ENCODE measurements at places on chromosomes 11 and 22.

GRCh38 chr11:2300936-2301630 lies 635 bp downstream of the C11orf21 start:
- DNase-seq = no peak

DNA sequence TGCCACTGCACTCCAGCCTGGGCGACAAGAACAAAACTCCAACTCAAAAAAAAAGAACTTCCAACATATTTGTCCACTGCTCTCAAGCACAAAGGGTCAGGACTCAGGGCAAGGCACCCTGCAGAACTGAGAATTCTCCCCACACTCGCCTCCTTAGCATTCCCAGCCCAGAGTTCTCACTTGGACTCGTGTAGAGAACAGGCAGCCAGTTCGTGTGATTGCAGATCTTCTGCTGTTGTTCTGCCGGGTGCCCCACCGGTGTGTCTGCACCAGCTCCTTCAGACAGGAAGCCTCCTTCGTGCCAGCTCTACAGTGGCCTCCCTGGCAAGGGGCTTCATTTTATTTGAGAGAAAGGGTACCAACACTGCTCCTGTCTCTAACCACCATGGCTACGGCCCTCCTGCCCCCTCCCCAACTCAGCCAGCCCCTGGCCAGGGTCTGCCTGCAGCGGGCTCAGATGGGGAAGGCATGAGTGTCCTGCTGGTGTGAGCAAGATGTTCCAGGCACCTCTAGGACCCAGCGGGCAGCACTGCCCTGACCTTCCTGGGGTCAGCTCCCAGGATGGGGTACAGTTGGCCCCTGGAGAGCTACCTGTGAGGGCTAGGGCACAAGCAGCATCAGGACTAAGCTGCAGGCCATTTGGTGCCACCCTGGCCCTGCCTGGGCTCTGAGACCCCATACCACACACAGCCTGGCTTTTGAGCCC lies 19.5 kb upstream of the SCGB1A1 start:
- no peak for DNase-seq

GRCh38 chr11:59802639-59803176 lies 7.9 kb downstream of the MRPL16 start:
- DNase-seq = peak; percentile 58

DNA sequence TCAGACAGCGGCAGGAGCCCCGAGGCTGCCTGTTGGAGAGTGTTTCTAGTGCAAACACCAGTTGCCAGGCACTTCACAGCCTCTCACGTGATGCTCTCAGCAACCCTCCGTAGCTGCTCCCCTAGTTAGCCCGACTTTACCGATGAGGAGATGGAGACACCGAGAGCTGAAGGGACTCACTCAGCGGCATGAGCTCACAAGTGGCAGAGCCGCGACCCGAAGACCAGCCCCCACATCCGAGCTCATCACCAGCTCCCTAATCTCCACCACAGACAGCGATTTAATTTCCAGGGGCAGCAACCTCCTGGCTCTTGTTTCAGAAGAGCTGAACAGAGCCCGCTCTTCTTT lies 28.7 kb upstream of the RTL6 start:
- no peak for DNase-seq

DNA sequence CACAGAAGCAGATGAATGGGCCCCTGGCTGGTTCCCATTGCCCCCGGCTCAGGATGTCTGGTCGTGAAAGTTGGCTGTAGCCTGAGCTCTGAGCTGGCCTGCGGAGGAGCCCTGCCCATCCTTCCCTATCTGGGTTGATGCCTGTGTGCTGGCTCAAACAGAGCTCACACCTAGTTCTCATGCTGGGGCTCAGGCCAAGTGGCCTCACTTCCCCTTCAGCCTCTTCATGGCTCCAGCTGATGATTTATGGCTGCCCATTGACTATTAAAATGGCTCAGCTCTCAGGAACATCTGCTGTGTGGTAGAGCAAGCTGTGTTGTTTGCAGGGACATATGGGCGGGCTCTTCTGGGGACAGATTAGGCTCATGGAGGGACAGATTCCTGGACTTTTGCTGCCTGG lies 64.7 kb downstream of the ADAMTS15 start:
- no peak for DNase-seq

DNA sequence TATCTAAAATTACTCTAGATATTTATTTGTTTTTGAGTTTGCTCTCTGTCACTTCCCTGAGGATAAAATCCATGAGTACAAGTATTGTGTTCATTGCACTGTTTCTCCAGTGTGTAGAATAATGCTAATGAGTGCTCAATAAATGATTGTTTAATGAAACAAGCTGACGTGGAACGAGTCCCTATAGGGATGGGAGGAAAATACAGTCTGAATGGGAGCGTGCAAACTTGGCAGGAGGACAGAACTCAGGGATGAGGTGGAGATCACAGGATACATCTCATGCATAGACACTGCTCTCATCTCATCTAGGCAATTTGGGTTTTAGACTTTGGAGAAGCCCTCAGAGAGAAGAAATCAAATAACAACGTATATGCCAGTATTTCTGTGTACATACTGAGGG lies 58.4 kb upstream of the ZC3H12C start:
- no peak for DNase-seq

DNA sequence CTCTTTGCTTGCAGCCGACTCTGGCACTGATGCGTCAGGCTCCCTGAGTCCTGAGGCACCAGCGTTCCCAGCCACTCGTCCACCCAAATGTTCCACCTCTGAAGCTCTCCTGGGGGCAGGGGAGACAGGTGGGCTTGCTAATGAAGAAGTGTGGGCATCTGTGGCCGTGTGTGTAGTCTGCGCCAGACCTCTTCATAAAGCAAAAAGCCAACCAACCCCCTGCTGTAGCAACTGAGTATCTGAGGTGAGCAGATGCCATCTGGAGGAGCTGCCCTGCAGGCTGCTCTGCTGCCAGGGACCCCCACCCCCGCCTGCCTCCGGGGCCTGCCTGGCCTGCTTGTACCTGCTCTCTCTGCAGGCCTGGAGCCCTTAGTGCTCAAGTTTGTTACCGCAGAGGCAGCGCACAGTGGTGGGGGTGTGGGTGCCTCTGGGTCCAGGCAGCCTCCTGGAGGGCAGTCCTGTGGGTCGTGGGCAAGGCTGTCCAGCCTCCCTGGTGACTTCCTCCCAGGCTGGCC lies 272.5 kb downstream of the TBC1D22A start:
- DNase-seq = no peak

GRCh38 chr11:126062679-126063506 lies at the start of gene CDON:
TSS of gene CDON (minus strand) at chr11:126062866. CDS start at chr11:126023476, 39,390 bp downstream.
- DNase-seq = peak; percentile 85

GRCh38 chr22:35189559-35189958 lies 67.7 kb upstream of the HMGXB4 start:
- DNase-seq = no peak

- DNase-seq = no peak
Measured at GRCh38 chr11:9606809-9607510, 33.5 kb downstream of the WEE1 start.

DNA sequence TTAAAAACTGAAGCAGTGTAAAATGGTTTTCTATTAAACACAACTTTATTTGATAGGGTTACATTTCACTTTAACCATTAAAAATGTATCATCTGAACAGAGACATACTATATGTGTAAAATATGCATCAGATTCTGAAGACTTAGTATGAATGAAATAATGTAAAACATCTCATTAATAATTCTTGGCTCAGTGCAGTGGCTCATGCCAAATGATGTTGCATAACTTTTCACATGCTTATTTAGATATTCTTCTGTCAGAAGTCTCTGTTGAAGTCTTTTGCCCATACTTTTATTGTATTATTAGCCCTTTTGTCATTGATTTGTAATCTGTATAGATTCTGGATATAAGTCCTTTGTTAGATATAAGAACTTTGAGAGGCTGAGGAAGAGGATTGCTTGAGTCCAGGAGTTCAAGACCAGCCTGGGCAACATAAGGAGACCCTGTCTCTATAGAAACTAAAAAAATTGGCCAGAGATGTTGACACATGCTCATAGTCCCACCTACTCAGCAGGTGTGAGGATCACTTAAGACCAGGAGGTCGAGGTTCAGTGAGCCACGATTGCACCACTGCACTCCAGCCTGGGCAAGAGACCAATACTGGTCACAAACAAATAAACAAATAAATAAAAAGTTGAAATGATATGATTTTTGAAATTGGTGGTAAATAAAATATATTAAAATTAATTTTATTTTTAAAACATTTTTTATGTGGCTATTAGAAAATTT lies 73.8 kb upstream of the PARVA start:
- DNase-seq = no peak

DNA sequence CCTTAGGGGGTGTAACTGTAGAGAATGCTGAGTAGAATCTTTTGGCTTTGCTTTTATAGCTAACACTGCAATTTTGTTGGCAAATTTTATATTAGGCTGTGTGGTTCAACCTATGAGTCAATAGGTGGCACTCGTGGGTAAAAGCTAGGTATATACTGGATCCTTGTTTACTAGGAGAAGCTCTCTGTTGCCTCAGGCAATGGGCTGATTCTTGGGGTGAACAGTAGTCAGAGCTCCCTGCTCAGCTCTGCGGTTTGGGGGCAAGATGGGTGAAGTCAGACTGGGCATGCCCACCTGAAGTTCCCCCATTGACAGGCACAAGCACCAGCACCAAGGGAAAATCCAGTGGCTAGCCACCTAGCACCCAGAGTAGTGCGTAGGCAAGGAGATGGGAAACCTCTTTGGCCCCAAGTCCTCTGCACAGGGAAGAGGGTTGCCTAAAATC lies 238.7 kb downstream of the FAM181B start:
- peak; percentile 33 for DNase-seq
